NCI-H187 treated with DMSO at 0.1 percent for 48 hours (cell line): ENCODE measurements at places on chromosomes 13 and 19.

GRCh38 chr13:37481885-37482227 lies 116.7 kb downstream of the POSTN start:
- DNase-seq = no peak

DNA sequence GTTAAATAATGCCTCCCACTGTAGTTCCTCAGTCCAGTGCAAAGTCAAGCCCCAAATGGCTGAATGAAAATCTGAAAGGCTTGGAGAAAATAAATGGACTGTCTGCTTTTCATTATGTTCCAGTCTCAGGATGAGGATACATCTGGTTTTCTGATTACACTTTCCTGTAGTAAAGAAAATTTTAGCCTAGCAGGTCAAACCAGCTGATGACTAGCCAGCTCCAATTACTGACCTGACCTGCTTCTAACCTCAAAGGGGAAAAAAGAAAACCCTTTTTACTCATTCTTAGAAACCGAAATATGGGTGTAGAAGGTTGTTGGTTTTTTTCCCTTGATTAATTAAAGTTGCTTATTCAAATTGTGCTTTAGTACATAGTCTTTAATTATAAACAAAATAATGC lies 418.4 kb downstream of the EFNB2 start:
- no peak for DNase-seq

DNA sequence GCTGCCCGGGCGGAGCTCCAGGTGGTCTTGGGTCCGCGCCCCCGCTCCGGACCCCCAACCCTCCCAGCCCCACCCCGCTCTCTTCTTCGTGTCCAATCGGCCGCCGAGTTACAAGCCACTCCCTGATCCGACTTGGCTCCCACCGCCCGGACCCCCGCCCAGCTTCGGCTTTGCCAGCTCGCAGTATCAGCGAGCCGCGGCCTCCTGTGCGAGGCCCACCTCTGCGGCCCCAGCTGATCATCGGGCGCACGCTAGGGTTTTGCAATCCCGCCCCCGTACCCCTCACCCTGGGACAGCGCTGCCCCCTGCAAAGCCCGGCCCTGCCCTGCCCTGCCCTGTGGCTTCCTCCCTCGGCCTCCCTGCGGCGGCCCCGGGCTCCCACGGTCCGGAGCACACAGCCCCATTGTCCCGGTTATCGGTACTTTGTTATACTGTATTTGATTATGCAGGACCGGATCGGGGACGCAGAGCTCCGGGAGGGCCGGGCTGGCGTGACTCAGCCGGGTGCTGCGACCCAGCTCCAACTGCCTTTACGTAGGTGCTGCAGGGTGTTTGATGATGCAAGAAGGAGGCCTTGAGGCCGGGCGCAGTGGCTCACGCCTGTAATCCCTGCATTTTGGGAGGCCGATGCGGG lies 598 bp upstream of the LPAR2 start:
- no peak for DNase-seq

- DNase-seq = no peak
Observed at GRCh38 chr19:21221693-21222092, 79.9 kb downstream of the ZNF431 start.

DNA sequence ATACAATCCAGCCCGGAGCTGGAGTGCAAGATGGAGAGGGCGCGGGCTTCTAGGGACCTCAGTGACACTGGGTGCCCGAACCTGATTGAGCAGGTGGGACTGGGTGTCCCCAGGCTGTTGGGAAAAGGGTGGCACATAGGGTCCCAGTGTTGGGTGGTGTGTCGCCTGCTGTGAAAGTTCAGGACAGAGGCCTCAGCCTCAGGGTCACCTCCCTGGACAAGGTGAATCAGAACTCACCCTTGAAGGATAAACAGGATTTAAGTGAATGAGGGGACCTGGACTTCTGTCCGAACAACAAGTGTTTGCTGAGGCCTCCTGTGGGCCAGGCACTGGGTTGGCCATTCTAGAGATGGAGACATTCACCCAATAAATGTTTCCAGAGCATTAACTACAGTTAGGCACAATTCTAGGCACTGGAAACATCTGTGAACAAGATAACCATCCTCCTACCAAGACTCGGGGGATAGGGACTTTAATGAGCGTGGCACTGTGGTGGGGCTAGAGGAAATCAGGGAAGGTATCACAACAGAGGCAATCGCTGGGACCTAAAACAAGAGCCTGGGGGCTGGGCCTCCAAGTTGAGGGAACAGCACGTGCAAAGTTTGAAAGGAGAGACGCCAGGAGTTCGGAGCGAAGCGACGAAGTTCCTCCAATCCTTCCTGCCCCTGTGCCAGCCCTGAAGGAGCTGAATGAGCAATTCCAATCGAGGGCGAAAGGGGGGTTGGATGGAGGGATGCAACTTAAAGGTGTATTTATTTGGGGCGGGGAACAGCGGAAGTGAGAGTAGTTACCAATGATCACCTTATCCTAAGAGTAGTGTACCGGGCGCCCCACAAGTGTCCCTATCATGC lies 921 bp upstream of the POLD1 start:
- DNase-seq = no peak

- DNase-seq = no peak
Observed at GRCh38 chr19:32311371-32311770, 34.0 kb upstream of the ZNF507 start.

DNA sequence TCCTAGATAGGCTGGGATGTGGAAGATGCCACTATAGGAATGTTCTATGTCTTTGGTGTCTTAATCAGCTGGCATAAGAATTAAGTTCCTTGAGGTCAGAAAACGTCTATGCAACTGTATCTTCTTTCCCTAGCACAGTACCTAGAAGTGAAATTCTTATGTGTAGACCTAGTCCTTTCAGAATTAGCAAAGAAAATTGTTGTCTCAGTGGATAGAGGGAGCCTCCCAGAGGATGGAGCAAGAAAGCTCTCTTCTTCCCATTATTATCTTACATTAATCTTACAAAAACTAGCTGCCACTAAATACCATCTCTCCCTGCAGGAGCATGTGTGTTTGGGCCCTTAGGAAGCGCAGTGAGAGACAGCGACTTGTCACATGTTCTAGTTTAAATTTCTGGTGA lies 11.6 kb downstream of the CLDN10 start:
- no peak for DNase-seq

DNA sequence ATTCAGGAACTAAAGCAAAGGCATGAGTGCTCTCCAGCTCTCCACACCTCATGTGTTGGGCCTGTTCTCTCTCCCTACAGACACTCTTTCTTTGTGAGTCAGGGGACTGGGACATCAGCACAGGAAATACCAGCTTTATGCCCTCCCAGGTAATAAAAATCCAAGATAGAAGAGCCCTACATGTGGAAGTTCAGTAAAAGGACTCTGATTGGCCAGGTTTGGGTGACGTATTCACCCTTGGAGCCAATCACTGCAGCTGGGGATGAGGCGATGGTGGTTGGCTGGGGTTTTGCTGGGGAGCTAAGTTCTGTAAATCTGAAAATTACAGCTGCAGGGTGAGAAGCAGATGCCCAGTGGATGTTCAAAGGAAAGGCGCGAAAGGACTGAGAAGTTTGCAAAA lies 32.5 kb downstream of the CCDC70 start:
- no peak for DNase-seq

DNA sequence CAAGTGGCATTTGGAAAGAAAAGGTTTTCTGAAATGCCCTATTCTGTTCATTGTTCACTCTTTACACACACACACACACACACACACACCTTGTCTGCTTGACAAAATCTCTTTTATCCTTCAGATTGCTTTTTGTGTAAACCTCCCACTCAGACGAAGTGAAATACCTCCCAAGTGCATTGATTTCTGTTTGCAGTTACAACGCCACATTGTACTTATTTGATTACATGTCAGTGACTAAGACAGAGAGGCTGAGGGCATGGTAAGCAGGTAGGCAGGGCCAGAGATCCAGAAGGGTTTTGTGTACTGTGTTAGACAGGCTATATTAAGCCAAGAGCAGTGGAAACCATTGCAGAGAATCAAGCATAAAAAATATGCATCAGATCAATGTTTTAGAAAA lies 561.8 kb downstream of the GPC6 start:
- no peak for DNase-seq

DNA sequence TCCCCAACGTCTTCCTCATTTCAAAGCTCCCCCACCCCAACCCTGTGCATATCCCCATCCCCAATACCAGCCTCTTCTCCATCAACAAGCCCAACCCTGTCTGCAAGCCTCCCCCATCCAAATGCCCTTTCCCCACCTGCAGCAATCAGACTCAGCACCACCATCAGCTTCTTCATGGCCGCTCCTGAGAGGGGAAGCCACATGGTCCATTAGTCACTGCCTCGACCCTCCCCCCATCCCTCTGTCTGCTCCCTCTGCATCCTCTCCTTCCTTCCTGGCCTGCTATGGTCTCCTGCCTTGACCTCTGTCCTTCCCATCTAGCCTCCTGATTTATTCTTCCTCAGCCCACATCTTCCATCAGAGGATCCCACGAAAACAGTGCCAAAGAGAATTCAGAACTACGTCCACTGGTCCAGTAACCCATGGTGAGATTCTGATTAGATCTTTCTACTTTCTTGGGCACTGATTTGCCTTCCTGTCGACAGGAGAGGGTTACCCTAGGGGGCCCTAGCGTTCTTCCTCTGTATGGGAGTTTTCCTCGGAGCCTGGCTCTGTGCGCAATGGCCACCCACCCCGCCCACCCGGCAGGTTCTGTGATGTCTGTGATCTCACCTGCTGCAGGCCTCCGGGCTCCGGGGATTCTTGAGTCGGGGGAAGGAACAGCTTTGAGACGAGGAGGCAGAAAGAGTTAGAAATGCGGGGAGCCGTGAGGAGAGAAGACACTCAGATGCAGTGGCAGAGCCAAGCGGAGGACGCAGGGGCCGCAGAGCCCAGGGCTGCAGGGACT lies 1.3 kb downstream of the KLK6 start:
- DNase-seq = no peak

GRCh38 chr13:98199480-98199879 lies 22.4 kb upstream of the RNF113B start:
- no peak for DNase-seq
